Stimulated activated CD4-positive, alpha-beta T cell treated with anti-CD3 and anti-CD28 coated beads, Interleukin-1b, Interleukin-23, amount 100 ng/mL, for 1 hour (primary cell): ENCODE measurements at places on chromosomes 4 and X.

DNA sequence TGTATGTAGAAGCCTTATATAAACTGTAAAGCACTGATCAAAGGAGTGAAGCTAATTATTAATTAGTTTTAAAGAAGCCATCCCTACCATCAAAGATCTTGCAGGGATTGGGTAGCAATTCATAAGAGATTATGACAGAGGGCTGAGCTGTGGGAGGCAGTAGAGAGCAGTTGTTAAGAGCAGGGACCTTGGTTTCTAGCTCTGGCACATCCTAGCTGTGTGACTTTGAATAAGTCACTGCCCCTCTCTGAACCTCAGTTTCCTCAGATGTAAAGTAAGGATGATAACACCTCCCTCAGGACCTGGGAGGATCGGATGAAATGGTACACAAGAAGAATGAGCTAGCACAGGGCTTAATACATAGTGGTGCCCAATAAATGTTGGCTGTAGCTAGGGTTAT lies 45.4 kb downstream of the APLN start:
- no peak for DNase-seq

DNA sequence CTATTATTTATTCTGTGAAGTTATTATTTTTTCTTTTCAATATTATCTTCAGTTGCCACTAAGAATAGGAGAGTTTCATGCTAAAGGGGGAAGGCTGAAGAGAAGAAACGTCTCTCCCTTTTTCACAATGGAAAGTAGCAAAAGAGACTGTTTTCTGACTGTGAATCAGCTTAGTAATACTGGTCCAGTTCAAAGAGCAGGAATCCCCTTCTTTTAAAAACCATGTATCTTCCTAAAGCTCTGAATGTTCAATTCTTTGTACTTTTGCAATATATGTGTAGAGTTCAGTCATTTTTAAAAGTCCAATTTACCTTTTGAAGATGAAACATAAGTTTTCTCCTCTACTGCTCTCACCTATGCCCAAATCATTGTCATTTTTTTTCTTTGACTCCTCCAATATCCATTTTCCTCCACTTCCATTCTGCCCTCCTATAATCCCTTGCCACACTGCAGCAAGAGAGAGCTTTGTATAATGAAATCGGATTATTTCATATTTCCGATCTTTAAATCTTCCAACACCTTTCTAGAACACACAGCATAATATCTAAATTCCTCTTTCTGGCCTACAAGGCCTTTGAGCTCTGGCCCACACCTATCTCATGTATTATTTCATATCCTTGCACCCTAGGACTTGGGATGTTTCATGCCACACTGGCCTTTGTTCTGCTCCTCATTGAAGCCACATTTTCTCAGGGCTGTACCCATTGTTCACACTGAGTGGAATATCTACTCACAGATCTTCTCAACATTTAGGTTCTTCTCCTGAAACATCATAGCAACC lies 195.3 kb downstream of the CAMK2D start:
- DNase-seq: no peak

DNA sequence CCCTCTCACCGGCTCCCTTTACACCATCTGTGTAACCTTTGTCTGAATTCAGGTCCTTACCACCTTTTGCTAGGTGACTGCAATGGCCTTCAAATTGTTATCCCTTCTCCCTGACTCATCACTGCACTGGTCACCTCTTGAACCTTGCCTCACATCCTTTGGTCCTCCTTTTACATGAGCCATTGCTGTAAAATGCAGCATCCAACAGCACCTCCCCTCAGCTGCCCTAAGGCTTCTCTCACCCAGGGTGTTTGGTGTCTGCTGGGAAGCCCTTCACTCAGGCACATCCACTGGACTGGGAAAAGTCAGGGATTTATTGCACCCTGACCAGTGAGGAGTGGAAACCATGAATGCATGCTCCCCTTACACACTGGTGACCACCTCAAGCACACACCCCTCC lies 192.5 kb upstream of the GATB start:
- DNase-seq: no peak

- DNase-seq: no peak
Measured at GRCh38 chr4:118988635-118988972, 100.0 kb downstream of the SYNPO2 start.

GRCh38 chr4:149145803-149146202 lies 669.8 kb downstream of the IQCM start:
- DNase-seq: no peak

- no peak for DNase-seq
Measured at GRCh38 chrX:22056235-22056634, 24.1 kb downstream of the PHEX start.

DNA sequence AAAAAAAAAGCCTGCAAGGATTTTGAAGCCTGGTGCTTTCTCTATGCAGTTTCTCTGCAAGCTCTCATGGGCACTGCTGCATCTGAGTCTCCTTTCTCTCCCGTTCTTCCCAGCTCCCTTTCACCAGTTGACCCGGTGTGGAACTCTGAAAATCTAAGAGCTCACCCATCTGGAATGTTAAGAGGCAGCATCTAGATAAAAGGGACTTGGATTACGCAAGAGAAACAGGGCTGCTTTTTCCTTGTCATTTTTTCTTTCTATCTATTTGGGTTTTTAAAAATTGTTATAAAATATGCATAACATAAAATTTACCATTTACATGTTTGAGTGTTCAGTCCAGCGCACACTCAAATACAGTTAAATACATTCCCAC lies 95.2 kb upstream of the RPS6KA3 start:
- DNase-seq: no peak

DNA sequence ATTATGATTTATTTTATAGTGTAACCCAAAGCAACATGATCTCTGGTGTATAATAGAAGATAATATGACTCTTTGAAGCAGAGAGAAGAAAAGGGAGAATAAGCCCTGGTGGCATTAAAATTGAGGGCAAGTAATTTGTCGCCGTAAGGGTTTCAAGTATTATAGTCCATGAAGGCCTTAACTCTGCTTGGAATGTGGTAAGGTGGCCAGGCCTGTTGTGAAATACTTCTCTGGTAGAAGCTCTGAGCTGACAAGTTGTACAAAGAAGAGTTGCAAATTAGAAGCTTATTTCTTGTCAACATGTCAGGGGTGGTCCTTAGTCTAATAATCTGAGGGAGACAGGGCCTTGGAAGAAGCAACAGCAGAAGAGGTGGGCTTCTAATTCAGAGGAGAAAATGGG lies 151.7 kb upstream of the HHIP start:
- no peak for DNase-seq

DNA sequence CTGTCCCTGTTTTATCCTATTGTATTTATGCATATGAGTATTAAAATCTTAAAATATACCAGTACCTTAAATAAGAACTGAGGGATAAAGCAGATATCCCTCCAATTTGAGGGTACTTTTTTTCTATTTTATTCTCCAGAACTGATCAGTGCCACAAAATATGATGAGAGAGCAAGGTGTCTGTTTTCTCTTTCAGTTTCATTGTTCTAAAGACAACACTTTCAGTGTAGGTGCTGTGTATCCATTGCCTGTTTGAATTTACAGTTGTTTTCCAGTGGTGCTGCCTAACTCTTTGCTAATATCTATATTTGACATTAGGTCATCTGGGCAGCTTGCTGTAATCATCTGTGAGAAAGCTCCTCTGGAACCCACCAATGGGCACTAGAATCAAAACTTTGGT lies 394.7 kb downstream of the IL1RAPL1 start:
- no peak for DNase-seq

DNA sequence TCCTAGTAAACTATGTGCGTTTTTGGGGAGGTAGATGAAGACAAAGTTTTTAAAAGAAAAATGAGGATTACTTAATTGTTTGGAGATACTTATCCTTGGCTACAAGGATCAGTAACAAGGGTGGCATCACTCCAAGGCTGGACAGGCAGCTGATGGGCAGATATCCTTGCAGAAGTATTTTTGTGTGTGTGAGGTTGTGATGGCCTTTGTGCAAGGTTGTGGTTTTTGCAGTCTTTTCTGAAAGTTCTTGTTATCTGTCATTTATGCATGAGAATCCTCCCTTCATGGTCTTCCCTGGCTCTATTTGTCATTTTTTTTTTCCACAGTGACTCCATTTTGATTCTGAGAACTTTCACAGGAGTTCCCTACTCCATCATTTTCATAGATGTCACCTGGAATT lies 96.0 kb upstream of the C1GALT1C1 start:
- no peak for DNase-seq

- DNase-seq: no peak
Measured at GRCh38 chrX:111376897-111377578, 35.0 kb downstream of the DCX start.

DNA sequence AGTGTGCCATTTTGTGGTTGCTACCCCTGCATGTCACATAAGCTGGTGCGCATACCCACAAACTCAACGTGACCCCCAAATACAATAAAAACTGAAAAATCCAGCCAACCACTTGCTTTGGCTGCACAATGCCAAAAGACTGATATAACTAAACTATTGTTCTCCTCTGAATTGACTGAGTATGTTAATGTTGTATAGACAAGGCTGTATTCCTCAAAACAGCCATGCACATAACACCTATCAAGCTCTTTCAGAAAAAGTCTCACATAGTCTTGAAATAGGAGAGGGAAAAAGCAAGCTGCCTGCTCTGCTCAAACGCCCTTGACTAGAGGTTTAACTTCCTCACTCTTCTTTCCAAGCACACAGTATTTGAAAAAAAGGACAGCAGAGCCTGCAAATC lies 126.4 kb upstream of the NOCT start:
- DNase-seq: no peak

DNA sequence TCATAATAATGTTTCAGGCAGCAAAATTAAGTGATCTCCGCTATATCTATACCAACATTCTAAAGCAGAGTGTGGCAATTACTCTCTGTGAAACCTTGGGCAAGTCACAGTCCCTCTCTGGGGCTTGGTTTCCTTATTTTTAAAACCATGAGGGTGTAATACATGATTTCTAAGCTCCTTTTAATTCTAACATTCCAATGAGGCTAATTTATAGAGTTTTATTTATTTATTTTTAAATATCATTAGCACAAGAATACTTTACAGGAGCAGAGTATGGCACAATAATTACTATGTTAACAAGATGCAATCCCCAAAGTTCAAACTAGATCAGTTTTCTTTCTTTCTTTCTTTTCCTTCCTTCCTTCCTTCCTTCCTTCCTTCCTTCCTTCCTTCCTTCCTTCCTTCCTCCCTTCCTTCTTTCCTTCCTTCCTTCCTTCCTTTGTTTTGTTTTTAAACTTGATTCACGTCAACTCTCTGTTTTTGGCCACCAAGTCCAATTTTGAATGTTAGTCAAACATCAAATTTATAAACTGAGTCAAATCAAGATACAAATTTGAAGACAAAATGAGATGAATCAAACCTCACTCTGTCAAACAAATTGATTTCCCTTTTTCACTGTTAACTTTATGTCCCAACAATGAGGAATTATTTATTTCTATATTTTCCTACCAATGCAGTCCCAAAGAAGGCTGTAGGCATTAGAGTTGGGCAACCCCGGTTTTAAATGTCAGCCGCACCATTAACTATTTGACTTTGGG lies 50.2 kb upstream of the GPR174 start:
- no peak for DNase-seq

DNA sequence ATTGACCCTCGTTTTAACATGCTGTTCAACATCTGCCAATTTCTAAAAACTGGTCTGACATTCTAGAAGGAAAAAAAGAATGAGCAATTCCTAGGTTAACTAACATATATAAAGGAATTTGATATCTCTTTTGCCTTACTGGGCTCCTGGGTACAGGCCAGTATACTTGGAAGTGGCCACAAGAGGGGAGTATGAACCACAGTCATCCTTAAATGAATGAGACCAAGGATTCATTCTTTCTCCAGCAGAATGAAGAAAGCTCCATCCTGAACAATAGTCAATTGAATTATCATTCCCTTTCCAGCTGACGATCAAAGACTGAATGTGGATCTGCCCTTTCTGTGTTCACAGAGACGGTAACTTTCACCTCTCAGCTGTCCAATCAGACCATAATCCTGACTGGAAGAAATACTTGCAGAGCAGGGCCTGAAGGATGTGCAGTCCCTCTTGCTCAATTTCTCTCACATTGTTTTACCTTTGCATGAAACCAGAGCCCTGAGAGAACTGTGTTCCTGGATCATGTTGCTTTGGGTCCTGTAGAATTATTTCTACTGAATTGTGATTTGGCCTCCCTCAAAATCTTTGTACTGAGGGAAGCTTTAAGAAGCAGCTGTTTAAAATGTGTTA lies 14.8 kb upstream of the SPARCL1 start:
- no peak for DNase-seq

DNA sequence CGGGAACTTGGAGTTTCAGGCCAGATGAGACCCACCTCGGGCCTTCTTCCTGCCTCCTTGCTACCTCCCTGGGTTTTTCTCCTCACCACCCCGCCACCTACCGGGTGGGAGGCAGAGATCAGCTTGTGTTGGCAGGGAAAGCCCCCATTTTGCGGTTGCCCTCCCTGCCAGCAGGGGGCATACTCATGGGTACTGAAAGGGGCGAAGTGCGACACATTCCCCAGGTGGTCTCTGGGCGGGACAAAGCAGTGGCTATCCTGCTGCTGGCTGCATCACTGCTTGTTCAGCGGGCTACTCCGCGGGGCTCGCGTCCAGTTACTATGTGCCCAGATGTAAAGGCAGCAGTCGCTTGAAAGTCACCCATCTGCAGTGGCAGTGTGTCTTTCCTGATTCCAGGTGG lies 330.3 kb downstream of the PDHA2 start:
- no peak for DNase-seq

GRCh38 chr4:94654714-94655113 lies 103.0 kb upstream of the BMPR1B start:
- no peak for DNase-seq

DNA sequence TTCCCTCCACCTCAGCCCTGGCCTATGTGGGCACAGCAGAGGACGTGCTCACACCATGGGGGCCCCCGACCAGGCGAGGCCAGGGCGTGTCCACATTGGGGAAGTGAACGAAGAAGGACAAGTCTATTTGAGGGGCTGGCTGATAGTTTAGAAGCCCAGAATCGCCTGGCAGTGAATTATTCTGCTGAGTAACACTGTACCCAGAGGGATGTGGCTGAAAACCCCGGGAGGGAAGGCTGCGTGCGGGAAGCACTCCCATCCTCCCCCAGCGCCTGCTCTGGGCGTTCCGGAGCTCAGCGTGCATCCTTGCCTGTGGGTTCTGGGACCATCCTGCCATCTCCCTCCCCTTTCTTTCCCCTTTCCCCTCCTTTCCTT lies 66.6 kb downstream of the TRMT44 start:
- DNase-seq: no peak

DNA sequence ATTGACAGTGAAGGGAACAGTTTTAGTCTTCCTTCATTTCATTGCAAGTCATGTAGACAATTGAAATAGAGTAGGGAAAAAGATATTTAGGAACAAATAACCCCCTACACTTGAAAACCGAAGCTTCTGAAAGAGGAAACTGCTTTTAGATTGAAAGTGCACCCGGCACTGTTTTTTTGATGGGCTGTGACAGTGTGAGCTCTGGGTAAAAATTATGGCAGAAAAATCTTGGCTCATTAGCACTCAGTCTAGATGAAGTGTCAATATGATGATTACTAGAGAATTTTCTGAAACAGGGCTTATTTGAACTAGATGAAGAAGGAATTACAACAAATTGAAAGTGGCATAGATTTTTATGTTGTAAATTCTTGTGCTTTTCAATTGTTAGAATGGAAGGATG lies 1132.4 kb downstream of the RAPGEF2 start:
- DNase-seq: no peak

GRCh38 chr4:45578874-45579273 lies 545.0 kb downstream of the GABRG1 start:
- DNase-seq: no peak

GRCh38 chr4:66429276-66429675 lies 759.0 kb upstream of the EPHA5 start:
- DNase-seq: no peak

- no peak for DNase-seq
Measured at GRCh38 chrX:155434906-155435743, 23.3 kb downstream of the F8A3 start.

- no peak for DNase-seq
Measured at GRCh38 chrX:98398542-98398941, 1514.8 kb downstream of the RPA4 start.

GRCh38 chrX:25015486-25016360 lies at the start of gene ARX:
Gene ARX, minus strand, starts transcription at chrX:25015965. Its CDS starts 228 bp downstream, at chrX:25015737.
- DNase-seq: no peak
